ENCODE measurements at places on chromosomes 3 and 15. TPM values are rescaled to one million over a fixed set of nuclear protein-coding genes. Genes with fewer than 3 reads are reported as not detected.

- DNase-seq: no peak
These were observed 127.6 kb downstream of the SOX2 start for GRCh38 chr3:181839039-181839915.

DNA sequence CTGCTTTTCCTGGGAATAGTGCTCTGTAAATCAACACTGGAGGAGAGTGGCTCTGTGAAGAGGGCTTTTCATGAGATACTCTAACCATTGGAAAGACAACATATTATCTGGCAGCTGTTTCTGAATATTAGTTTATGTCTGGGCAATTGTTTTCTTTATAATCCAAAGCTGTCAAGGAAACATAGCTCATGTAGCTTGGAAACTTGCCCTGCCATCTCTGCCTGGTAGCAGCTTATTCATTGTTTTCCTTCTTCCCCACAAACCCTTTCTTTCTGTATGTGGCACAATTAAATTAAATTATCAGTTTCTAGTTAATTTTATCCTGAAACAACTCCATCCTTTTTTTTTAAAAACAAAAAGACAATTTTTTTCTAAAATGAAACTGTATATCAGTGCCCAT, 160.0 kb downstream of the EDEM1 start:
- no peak for DNase-seq

GRCh38 chr3:173930251-173930650, 532.7 kb downstream of the NLGN1 start:
- no peak for DNase-seq

The ECE2 gene
- total RNA-seq: not detected

DNA sequence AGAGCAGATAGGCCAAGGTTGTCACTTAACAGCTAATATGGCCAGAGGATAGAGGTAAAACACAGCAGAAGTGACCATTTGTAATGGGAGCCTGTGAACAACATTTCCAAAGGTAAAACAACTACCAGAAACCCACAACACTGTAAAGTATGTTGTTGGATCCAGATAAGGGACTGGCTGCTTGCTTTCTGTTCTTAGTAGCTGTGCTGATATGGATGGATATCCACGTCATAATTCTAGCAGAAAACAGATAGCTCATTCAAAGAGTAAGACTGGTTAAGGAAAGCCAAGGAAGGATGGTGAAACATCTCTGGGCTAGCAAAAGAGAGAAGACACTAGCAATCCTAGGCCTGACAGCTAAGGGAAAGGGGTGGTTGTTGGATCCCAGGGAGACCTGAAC, 36.9 kb upstream of the SPRED1 start:
- no peak for DNase-seq

- peak; percentile 24 for DNase-seq
These were observed 436.1 kb downstream of the CHL1 start for GRCh38 chr3:632571-633170.

DNA sequence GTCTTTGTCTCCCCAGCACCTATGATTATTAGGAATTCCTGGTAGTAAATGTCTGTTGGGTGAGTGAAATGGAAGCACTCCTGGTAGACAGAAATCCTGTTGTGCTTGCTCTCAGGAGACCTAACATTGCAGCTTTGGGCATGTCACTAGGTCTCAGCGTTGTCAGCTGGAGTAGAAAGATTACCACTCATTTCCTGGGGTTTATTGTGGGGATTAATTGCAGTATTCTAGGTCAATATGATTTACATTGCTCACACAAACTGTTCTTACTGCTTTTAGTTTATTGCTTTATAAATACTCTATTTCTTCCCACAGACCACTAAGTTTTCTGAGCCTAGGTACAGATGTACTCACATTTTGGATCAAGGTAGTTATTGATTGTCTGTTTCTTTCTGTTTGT, 5.1 kb downstream of the TSEN2 start:
- no peak for DNase-seq

DNA sequence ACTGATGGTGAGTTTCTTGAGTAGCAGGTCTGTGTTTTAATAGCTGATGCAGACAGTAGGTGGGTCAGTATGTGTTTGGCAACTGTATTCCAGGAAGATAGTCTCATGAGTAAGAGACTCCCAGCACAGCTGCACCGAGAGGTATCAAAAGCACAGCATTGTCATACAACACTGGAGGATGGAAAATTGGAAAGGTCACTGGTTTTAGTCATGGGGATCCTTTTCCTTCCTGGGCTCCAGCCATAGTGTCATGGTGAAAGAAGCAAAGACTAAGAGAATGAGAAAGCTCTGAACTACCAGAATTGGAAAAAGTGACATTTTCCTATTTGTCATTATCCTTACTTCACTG, 61.5 kb downstream of the P3H2 start:
- no peak for DNase-seq

GRCh38 chr15:89389841-89390603, 55.4 kb upstream of the POLG start:
- DNase-seq: no peak

DNA sequence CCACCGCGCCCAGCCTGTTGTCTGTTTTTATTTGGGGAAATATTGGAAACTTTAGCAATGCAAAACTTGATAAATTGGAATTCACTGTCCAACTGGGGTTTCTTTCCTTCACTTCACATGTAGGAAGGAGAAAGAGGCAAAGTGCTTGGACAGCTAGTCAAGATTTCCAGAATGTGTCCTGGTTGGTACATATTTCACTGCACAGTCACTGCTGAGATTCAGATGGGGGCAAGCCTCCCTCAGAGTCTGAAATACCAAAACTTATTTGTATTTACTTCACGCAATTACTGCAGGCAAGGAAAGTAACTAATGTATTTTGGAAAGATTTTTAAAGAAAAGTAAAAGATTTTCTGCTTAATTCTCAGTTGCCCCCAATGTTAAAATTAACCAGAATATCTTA, 21.0 kb downstream of the LRRC31 start:
- no peak for DNase-seq

DNA sequence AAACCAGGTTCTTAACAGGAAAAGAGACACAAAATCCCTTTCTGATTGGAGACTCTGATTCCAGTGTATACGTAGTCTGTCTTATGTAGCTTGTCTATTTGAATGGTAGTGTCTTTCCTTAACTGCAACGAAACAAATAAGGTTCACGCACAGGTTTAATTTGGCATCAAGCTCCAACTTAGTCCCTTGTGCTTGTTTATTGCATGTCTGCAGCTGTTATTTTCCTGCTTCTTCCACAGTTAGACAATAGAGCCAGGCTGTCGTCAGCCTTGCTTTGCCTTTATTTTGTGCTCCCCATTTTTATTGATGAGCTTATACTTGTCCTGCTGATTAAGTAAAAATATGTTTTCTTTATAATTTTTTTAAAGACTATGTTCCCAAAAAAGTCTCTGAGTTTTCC, 152.7 kb upstream of the CDIN1 start:
- DNase-seq: no peak

The NUP210 gene
- 80.6 TPM for total RNA-seq

The SAMMSON gene
- not detected for total RNA-seq

The BFSP2 gene
- not detected for total RNA-seq

- no peak for DNase-seq
These were observed 464.9 kb downstream of the MFSD1 start for GRCh38 chr3:159266779-159267178.

GRCh38 chr15:56786966-56787365, 53.7 kb upstream of the ZNF280D start:
- no peak for DNase-seq

The SOX14 gene
- not detected for total RNA-seq

The CCDC9B gene
- total RNA-seq: 0.60 TPM

- DNase-seq: no peak
These were observed 231.3 kb upstream of the ARHGEF26 start for GRCh38 chr3:153889905-153890334.

DNA sequence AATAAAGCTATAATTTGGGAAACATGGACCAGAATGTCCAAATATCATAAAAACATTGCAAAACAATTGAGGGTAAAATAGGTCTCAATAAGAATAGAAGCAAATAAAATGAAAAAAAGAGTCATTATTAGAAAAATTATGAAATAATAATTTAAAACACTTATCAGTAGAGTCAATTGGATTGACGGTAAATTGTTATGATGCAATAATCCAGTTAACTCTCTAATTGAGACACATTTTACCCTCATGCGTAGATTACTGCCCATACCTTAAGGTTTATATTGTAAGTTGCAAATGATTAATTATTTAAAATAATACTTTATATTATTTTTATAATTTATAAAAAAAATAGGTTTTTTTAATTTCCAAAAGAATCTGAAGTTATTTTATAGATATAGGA, 73.4 kb upstream of the POU1F1 start:
- DNase-seq: no peak

- no peak for DNase-seq
These were observed 6.3 kb downstream of the CAV3 start for GRCh38 chr3:8739757-8740504.

DNA sequence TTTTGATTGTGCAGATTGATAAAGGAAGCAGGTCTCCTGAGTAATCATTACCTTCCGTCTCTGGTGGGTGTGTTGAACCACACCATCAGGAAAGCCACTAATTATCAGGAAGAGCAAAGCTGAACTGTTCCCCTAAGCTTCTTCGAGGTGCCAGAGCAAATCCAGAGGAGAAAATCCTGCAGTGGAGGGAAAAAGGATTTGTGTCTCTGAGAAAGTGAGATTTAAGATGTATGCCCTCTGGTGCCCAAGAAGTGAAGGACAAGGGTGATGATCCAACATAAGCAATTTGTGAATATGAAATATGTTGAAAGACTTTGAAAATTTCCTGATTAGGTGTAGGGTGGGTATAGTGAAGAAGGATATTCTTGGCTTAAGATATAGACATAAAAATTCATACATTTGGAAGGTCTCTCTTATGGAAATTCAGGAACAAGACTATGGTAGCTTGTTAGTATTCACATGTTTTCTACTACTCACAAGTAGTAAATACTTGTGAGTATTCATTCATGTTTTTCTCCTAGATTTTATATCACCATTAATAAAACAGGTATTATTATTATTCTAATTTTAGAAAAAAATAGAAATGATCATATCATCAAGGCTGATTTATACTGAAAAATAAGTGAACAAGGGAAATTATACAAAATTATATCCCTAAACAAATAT, 34.8 kb downstream of the COMMD2 start:
- DNase-seq: peak; percentile 29

DNA sequence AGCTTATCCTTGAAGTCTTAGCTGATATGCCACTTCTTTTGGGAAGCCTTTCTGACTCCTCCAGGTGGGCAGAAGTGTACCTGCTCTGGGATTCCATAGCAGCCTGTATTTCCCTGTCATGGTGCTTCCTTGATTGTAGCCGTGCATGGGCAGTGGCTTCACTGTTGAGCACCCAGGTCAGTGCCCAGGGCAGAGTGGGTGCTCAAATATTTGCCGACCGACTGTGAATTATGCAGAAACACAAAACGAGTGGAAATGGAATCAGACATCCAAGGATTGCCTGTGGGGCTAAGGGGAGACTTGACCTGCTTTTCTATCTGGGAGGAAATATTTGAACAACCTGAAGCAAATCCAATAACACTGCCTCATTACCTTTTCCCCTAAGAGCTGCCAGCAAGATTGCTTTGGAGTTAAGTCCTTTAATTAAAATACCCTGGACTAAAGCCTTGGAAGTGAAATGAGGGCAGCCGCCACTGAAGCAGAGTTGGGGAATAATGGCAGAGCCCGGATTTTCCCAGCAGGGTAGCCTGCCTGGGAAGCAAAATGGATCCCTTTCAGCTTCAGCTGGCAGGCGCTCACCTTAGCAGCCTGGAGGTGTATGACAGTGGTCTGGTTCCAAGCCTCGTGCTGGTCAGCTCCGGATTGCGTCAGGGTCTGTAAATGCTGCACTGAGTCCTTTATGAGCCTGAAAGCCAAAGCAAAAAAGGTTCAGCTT, 14.9 kb downstream of the ACOX2 start:
- no peak for DNase-seq

DNA sequence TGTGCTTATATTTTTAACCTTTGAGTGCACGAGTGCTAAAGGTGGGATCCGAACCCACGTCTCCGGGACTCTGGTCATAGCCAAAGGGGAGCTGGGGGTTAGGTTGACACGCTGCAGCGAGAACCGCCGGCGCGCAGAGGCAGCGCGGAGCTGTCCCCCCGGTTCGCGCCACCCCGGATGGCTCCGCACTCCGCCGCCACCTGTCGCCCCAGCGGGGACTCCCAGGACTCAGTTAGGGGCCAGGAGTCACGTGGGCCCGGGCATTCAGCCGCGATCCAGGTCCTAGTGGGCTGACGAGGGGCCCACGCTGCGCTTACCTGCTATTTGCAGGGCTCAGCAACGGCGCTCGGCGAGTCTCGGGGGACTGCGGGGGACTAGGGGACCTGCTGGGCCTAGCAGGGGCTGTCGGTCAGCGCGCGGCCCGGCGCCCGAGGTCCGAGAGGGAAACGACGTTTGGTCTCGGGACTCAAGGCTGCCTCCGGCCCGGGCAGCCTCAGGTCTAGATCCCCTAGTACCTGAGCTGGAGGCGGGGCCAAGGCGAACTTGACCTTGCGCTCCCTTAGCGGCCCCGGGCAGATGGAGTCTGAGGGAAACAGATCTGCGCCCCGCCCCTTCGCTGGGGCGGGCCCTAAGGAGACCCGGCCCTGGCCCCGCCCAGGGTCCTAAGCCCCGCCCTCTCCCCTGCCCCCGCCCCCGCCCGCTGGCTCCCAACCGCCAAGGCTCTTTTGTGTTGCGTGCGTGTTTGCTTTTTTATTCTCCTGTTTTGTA, at the start of gene NMNAT3:
NMNAT3 (minus strand) TSS at position 585 of the 768 bp plus-strand sequence. CDS start 50,248 bp downstream, outside the sequence.
- DNase-seq: peak; percentile 87

DNA sequence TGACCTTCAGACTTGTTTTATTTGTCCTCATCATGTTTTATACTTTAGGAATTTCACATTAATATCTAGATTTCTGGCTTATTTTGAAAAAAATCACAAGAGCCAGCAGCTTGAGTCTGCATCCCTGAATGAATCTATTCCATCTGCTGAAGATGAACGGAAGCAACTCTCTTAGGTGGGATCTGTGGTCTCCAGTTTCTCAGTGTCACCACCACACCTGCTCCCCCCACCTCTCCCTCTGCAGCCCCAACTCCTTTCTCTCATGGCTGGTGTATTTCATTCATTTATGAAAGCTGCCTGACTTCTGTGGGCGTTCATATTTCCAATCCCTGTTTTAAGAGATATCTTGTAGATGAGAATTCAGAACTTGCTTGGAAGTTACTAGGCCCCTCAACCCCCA, 102.1 kb upstream of the AGBL1 start:
- no peak for DNase-seq

The TGM4 gene
- not detected for total RNA-seq

DNA sequence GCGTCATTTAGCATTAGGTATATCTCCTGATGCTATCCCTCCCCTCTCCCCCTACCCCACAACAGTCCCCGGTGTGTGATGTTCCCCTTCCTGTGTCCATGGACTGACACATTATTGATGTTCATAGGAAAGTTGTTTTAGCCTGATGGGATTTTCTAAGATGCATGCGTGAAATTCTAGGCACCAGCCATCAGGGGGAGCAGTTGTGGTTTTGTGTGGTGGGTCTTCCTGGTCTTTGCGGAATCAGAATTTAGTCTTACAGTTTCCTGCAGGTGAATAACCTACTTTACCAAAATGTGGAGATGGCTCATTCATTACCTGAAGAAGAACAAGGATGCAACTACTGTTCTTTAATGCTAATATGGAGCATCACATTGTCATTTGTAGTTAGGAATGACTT, 455.0 kb upstream of the THBS1 start:
- DNase-seq: peak; percentile 49

The DNAJA4 gene
- total RNA-seq: 52.1 TPM

Data from CD8-positive, alpha-beta T cell (primary cell).